Lower lobe of right lung (tissue), 2 donors: ENCODE measurements at places on chromosomes 11 and 22.

GRCh38 chr11:106983261-106983660, 35.0 kb downstream of the GUCY1A2 start:
- no peak for DNase-seq

DNA sequence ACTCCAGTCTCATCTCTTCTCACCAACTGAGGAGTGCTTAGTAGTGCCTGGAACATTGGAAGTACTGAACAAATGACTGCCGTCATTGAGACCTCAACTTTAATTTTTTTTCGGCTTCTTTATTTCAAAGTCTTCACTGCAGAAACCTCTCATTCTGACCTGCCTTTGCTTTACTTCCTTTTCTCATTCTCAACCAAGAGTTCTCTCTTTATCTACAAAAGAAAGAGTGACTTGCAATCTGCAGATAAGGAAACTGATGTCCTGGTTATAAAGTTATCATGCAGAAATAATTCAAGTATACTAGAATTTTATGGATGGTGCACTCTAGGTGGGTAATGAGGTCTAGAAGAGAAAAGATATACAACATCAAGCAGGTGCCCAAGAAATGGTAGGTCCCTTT, 1.2 kb upstream of the EED start:
- no peak for DNase-seq

GRCh38 chr11:13831696-13832095, 130.8 kb upstream of the SPON1 start:
- no peak for DNase-seq

DNA sequence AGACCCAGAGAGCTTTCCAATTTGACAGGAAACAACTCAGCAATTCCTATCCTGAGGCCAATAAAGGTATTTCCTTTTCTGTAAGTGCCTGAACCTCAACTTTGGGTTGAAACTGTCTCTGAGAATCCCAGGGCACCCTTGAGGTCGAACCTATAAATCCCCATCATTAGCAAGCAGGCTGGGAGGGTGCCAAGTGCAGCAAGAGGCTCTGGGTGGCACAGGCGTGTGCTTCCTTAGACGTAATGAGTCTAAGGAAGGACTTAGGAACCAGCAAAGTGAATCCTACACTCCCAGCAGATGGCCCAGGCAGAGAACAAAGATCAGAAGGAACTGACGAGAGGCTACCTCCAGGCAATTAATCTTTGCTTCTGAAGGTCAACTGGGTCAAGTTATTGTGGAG, 234.3 kb upstream of the NARS2 start:
- no peak for DNase-seq

GRCh38 chr11:11000579-11001283, 142.9 kb upstream of the ZBED5 start:
- no peak for DNase-seq

GRCh38 chr11:106986673-106987072, 31.6 kb downstream of the GUCY1A2 start:
- no peak for DNase-seq

DNA sequence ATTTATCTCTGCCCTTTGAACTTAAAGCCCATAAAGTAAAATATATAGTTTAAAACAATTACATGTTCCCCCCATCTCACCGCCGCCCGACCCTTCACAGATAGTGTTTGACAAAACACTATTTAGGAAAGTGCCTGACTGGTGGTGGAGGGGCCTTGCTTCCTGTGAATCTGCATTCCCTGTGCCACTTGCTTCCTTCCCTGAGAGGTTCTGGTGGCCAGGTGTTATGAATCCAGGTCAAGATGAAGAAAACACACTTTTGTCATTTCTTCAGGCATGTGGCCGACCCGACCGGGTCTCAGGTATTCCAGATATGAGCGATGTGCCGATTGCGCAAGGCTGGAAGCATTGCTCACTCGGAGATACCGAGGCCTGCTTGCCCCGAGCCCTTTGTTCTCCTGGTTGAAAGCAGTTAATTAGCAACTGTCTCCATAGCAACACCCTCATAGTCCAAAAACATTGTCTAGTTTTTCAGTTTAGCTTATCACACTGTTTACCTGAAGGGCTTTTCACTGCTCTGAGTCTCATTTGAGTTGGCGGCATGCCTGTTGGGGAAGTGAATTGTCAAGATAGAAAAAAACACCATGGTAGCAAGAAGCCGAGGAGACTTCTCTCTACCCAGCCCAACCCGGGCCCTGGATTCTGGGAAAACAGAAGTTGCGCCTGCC, 128.3 kb downstream of the TEAD1 start:
- peak; percentile 94 for DNase-seq

DNA sequence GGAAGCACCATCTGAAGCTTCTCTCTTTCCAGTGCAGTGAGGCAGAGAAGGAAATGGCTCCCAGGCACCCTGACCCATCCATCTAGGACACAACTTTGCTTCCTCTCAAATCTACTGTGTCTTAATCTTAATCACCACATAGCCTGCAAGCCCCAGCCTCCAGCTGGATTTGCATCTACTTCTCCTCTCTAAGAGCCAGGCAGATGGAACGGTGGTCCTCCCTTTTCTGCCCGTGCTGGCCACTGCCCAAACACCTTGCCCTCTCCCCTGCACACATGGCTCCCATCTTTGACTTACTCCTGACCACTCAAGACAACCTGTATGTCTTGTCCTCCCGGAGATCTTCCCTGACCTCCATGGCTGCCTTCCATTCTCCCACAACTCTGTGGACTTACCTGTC, 7.4 kb downstream of the MS4A10 start:
- DNase-seq: no peak

DNA sequence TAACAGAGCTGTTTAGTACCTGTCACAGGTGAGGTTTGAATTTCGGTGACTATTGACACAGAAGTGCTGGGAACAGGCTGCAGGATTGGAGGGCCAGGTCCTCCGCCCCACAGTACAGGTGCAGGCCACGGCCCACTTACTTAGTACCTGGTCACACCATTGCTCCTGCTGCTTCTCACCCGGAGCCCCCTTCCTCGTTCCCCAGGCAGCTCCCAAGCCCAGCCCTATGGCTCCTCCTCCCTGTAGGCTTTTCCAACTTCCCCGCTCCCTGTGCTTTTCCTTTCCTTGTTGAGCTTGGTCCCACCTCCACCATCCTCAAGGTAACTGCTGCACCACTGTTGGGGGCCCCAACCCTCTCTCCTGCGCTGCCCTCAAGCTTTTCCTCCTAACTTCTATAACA, 27.9 kb upstream of the ANO1 start:
- no peak for DNase-seq

DNA sequence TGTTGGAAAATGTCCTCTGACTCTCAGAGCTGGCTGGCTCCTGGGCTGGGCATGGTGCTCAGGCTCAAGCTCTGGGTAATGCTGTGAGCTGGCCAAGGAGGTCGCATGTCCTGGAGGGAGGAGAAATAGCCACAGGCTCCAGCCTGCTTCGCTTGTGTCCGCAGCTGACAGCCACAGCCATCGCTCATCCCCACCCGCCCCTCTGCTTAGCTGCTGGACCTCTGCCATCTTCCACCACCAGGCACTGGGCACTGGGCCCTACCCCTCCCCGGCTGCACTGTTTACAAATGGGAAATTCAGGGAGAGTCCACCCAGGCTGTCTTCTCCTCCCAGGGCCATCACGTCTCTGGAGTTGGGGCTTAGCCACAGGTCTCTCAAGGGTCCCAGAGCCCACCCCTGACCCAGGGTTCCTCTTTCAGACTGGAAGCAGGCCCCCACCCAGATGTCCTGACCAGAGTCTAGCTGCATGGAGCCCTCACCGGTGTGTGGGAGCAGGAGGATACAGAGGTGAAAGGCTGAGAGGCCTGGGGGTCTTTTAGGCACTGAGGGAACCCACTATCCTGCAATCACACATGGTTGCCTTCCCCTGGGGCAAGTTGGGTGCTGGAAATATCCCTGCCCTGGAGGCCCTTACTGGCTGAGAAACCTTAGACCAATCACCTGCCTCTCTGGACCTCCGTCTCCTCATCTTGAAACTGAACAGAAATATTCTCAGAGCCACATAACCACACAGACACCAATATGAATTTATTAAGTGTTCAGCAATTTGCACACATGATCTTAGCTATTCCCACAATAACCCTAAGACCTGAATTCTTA, 62.7 kb downstream of the CD82 start:
- peak; percentile 70 for DNase-seq

DNA sequence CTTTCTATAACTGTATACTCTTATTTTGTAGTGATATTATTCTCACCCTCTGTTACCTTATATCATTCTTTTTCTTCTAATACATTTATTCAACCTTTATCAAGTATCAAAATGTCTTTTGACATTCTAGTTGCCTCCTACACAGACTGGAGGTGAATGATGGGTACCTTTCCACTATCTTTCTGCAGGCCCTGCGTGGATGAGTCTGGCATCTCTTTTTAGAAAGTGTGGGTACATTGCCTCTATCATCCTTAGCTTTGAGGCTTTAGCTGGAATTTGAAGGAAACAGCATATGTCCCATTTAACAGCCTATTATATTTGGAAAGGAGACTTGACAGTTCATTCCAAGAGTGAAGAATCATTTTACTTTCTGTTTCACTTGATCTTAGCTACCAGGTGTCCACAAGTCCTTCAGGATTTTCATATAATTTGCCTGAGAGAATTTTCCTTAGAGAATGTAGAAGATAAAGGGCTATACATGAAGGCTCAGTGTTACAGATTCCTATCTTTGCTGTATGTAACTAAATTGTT, 192.0 kb downstream of the CWF19L2 start:
- DNase-seq: no peak

DNA sequence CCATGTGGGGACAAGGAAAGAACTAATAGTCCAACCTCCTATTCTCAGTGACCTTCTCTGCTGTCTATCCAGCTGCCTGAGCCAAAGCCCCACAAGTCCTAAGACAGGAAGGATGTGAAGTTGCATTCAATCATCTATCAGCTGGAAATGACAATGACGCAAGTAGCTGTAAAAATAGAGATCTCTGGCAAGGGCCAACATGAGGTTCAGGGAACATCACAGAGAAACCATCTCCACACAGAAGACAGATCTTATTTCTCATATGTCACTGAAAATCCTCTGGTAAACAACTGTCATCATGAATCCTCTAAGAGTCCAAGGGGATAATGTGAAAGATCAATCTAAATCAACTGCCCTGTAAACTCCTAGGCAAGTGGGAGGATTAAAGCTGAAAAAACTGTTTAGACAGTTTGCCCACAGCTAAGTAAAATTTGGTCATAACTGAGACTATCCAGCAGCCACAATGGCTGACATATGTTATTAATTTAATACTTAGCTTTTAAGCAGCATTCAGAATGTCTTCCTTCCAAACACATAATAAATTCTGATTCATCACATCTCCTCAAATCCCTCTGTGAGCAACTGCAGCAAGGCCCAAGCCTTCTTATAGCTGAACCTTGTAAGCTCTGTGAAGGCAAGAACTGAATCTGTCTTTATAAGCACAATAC, 52.1 kb downstream of the ALG9 start:
- no peak for DNase-seq

DNA sequence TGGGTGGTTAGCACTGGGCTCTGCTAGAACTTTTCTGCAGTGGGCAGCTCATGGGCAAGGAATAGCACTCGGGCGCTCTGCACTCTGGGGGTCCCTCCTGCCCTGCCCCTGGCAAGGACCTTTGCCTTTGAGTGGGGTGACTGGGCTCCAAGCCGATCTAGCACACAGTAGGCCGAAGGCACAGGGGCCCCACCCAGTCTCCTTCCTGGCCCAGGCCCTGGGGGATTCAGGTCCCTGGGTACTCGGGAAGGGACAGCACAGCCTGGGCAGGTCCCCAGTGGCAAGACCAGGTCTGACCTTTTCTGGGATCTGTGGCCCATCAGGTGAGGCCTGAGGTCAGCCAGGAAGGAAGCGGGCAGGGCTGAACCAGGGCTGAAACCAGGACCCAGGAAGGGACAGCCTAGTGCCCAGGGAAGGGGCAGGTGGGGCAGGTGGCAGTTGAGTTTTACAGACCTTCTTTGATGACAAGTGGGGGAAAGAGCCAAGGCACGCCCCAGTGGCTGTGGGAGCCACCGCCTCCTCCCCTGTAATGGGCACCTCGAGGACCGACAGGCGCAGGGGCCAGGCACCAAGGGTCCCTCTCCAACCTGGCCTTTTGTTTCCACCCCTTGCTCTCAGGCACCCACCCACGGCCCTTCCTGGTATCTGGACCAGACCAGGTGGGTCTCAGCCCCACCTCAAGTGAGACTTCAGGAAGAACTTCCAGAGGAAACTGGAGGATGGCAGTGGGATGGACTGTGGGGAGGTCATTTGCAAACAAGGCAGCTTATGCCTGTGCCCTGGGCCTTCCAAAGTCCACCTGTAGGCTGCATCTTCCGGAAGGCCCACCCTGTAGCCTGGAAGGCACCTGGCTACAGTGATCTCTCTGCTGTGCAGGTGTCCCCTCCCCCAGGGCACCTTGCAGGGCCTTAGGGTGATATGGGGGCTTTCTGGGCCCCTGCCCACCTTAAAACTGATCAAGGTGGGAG, 883 bp upstream of the AIFM3 start:
- no peak for DNase-seq

DNA sequence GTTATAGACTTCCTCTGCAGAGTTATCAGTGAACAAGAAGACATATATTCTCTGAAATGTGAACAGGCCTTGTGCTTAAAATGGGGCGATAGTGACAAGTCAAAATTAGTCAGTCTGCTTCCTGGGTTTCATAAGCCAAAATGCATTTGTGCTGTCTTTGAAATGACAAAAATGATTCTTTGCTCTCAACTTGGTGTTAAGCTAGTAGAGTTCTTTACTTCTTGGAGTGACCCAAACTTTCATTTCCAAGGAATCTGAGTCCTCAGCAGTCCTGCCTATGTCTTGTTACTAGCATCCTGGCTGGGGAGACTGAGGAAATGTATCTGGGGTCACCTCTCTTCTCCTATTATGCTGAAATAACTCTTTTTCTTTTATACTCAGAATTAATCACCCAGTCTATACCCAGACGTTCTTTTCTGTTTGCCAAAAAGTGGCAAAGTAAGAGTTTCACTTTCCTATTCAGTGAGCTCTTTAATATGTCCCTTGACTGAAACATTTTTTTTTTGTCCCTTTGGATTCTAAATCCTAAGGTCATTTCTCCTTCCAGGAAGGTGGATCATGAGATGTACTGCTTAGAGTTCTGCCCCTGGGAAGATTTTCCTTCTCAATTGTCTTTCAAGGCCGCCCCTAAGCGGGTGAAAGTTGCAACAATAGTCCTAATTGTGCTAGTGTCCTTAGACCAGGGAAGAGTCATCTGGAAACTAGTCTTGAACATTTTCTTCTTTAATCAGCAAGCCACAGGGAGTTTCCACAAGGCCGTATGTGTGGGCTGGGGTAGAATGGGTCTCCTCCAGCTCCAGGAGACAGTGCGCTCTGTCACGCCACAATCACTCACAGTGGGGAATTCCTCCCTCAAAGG, 53.0 kb upstream of the RDX start:
- no peak for DNase-seq
